ENCODE measurements at places on chromosomes 2 and 18.

- H3K4me3 ChIP-seq = no peak overlapping the region
- no peak for DNase-seq
- no peaks in the 10 kb centered on the region for H3K4me1 ChIP-seq
- H3K27ac ChIP-seq = no peak overlapping the region
- H3K27me3 ChIP-seq = peaks cover 11% of the 10 kb centered on the region
Observed at GRCh38 chr18:80253236-80253635, 5.9 kb upstream of the PARD6G start.

- H3K27me3 ChIP-seq = peaks cover 3% of the 10 kb centered on the region
- no peaks in the 10 kb centered on the region for H3K4me1 ChIP-seq
- no peak overlapping the region for H3K4me3 ChIP-seq
Observed at GRCh38 chr2:236041616-236042015, 126.6 kb downstream of the GBX2 start.

GRCh38 chr2:27209621-27210401, 2.0 kb upstream of the ATRAID start:
- no peak for DNase-seq
- H3K27me3 ChIP-seq = no peaks in the 10 kb centered on the region
- peaks cover 34% of the 10 kb centered on the region for H3K4me1 ChIP-seq
- peak overlapping the region; percentile 58 for H3K4me3 ChIP-seq
- peak overlapping the region; percentile 57 for H3K27ac ChIP-seq

- no peak for DNase-seq
- no peak overlapping the region for H3K27ac ChIP-seq
- no peak overlapping the region for H3K4me3 ChIP-seq
Observed at GRCh38 chr18:22439447-22439846, 21.7 kb upstream of the CTAGE1 start.

DNA sequence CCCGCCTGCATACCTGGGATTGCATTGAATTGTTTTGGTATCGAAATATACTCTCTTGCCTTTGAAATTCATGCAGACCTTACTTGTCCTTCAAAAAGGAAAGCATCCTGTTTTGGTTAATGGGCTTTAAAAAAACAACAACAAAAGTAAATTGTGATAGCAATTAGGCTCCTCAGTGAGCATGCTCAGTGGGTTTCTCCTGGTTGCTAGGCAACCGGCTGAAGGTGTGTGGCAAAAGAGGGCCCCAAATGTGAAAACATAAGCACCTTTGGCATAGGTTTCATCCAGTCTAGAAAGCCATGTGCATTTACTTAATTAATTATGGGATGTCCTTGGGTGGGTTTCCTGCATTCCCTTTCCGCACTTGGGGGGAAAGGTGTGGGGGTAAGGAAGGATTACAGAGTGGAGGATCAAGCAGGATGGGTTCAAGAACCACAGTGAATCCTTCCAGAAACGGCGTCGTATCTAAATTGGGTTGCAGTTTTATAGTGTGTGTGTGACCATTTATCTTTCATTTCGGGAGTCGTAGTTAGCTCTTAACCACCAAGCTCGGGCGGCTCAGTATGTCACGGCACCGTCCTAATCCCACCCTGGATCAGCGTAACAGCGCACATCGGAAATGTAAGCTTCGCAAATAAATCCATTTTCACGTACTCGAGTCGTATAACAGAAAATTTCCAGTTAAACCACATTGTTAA, 274.9 kb upstream of the TCF4 start:
- no peak for DNase-seq
- no peak overlapping the region for H3K27ac ChIP-seq
- no peaks in the 10 kb centered on the region for H3K4me1 ChIP-seq
- no peaks in the 10 kb centered on the region for H3K36me3 ChIP-seq

- no peak within 1 kb of the TSS for H3K4me3 ChIP-seq
- peak; percentile 46 for DNase-seq
- no peak within 1 kb of the TSS for H3K27ac ChIP-seq
- peaks cover 44% of the 10 kb centered on the region for H3K4me1 ChIP-seq
Observed at GRCh38 chr18:69947361-69948133, at the start of gene CD226. Gene CD226 (minus strand): TSS chr18:69947873. CDS start chr18:69947406, 467 bp downstream.

DNA sequence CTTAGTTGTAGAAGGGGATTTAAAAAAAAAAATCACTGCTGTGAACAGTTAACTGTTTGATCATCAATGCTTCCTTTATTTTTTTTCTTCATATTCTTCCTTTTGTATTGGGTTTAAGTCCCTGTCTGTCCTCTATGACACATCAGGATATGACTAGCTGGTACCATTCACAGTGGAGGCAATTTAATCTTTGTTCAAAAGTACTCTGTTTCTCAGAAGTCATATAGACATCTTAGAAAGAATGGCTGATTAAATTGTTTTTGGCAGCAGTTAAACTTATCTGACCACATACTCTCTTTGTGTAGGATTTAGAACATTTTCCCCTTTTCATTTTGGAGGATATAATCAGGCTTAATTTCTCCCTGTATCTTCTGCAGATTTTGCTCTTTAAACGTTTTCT, 807.8 kb upstream of the CDH2 start:
- DNase-seq = no peak
- no peak overlapping the region for H3K4me3 ChIP-seq
- H3K27me3 ChIP-seq = no peaks in the 10 kb centered on the region

DNA sequence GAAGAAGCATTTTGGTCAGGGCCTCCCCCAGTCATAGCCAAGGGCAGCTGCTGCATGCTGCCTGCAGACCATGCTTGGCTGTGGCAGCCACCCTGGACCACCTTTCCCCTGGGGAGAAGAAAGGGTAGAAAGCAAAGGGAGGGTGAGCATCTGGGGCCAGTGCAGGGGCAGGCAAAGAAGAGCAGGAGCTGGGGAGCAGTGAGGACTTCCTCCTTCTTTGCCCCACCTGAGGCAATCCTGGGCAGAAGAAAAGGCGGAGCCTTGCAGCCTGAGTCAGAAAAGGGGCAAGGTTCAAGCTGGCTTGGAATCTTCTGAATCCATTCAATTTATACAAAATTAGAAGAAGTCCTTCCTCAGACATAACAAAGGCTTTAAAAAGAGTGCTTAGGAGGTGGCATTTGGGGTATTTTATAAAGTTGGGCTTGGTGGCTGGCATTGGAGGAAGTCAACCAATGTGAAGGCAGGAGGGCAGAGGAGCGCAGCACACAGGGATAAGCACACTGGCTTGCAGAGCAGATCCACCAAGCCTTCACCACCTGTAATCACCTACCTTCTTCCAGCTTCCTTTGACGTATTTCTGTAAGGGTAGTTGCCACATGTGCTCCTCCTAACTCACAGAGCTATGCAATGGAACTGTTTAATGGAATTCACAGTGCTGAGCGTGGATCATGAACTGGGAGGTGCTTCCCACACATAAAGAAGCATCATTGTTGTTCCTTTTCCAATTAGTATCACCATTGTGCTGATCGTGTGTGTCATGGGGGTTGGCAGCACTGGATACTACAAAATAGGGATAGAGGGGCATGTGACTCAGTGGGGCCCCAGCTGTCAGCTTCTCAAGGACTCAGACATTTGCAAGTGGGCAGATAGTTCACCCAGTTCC, 154.4 kb upstream of the EPAS1 start:
- no peak for DNase-seq
- H3K27me3 ChIP-seq = no peaks in the 10 kb centered on the region
- H3K27ac ChIP-seq = no peak overlapping the region
- H3K36me3 ChIP-seq = peaks cover 3% of the 10 kb centered on the region

DNA sequence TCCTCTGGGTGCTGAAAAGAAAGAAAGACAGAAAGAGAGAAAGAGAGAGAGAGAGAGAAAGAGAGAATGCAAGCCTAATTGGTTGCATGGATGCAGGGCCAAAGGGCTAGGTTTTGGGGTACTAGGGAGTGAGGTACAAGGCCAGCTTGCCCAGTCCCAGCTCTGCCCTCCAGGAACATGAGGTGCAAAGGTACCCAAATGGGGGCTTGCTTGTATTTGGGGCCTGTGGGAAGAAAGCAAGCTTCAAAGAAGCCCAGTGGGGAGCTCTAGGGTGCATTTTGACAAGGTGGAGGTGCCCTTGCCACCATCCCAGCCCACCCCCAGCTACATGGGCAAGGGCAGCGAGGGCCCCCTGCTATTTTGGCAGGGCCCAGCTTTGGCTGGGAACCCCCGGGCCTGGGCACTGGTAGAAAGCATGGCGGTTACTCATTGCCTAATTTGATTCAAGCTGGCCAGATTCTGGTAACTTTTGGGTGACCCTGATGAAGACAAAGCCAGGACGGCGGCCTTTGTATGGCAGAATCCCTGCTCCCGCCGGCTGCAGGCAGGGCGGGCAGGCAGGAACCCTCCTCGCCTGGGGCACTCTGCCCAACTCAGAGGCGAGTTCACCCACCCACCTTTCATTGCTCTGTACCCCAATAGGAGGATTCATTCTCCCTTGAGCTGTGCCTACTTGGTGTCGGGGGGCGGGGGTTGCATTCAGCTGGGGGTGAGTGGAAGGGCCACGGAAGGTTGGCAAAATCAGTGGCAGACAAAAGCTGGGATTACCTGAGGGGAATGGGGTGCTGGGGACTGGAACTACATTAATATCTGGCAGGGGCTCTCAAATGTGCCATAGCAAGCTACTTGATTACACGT, 537 bp upstream of the HOXD4 start:
- no peak for DNase-seq
- H3K4me3 ChIP-seq = no peak overlapping the region
- H3K4me1 ChIP-seq = peaks cover 6% of the 10 kb centered on the region
- H3K27me3 ChIP-seq = peaks cover 98% of the 10 kb centered on the region
- H3K36me3 ChIP-seq = no peaks in the 10 kb centered on the region
- H3K27ac ChIP-seq = no peak overlapping the region

DNA sequence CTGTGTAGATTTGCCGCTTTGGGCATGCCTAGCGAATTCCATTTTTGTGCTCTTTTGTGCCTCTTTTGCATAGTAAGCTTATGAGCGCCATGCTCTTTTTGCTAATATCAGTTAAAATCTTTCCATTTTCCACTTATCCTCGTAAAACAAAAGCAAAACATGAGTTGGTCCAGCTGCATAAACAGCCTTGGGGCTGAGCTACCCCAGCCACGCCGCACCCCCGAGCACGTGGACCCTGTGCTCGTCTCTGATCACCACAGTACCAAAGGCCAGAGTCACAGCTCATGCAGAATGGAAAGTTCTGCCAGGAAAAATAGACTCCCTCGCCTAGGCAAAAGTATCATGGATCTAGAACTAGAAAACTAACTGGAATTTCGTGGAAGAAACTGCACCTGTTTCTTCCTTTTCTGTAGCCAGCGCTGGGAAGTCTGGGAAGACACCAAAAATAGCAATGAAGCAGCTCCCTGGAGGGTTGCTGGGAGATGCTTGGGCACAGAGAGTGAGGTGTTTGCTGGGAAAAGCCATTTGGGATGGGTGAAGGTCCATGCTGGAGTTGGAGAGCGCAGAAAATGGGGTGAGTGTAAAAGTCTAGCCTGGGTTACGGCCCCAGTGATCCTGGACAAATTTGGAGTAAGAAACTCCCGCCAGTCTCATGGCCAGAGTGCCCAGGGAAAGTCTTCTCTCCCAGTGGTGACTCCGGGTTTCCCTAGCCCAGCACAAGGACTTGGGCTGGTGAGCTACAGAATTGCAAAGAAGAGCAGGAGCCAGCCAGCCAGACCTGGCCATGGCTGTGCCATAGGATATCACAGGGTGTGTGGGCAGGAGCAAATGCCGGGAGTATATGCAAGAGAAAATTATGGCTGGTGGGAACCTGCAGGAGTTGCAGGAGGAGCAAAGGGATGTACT, 218.4 kb downstream of the GBX2 start:
- H3K4me3 ChIP-seq = no peak overlapping the region
- no peak for DNase-seq
- H3K36me3 ChIP-seq = no peaks in the 10 kb centered on the region
- H3K27ac ChIP-seq = no peak overlapping the region
- peaks cover 51% of the 10 kb centered on the region for H3K27me3 ChIP-seq

GRCh38 chr18:61596296-61596695, 263.1 kb downstream of the CDH20 start:
- H3K27ac ChIP-seq = no peak overlapping the region
- no peaks in the 10 kb centered on the region for H3K36me3 ChIP-seq
- peaks cover 17% of the 10 kb centered on the region for H3K27me3 ChIP-seq
- no peak overlapping the region for H3K4me3 ChIP-seq
- DNase-seq = no peak

DNA sequence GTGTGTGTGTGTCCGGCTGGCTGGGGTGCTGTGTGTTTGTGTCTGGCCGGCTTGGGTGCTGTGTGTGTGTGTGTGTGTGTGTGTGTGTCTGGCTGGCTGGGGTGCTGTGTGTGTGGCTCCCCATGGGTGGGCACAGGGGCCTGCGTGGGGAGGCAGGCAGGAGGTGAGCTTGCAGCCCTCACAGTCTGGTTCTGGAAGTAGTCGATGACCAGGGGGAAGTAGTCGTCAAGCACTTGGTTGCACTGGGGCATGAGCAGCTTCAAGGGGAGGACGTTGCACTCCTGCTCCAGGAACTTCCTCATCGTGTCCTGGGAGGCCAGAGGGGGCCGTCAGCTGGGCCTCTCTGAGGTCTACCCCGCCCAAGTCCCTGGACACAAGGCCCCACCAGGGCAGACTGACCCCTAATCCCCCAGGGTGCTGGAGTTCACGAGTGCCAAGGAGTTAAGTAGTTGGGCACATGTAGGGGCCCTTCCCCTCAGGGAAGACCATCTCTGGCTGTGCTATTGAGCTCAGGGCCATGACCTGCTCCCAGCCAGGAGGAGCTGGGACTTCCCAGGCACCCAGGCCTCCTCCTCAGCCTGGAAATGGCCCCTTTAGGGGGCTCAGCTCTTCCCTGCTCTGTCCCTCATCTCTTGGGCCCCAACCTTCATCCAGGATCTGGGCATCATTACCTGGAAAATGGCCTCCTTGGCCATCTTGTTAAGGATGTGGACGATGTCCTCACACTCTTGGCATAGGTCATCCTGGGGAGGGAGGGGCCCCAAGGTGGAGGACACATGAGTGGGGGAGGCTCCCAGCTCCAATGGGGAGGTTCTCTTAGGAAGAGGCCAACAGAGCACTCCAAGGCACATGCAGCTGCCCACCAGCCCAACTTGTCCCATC, 1.3 kb downstream of the SFTPB start:
- no peaks in the 10 kb centered on the region for H3K36me3 ChIP-seq
- no peak overlapping the region for H3K4me3 ChIP-seq
- no peak overlapping the region for H3K27ac ChIP-seq
- no peaks in the 10 kb centered on the region for H3K4me1 ChIP-seq

DNA sequence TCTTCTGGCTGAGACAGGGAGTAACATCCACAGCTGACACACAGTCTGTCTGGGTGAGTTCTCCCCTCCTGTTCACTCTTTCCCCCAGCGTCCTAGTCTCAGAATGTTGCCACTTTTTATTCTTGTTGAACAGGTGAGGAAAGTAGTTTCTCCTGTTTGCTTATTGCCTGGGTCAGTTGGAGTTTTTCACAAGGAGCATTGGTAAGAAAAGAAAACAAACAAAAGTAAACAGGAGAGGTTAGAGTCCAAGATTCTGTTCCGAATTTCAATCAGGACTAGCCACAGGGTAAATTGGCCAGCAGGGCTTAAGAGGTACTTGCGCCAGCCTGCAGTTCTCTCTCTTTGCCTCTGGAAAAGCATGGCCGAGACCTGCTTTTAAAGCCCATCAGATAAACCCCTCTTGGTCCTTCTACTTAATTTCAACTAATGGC, 255.0 kb upstream of the EPAS1 start:
- H3K27ac ChIP-seq = no peak overlapping the region
- peaks cover 2% of the 10 kb centered on the region for H3K4me1 ChIP-seq
- no peaks in the 10 kb centered on the region for H3K36me3 ChIP-seq
- H3K27me3 ChIP-seq = no peaks in the 10 kb centered on the region

DNA sequence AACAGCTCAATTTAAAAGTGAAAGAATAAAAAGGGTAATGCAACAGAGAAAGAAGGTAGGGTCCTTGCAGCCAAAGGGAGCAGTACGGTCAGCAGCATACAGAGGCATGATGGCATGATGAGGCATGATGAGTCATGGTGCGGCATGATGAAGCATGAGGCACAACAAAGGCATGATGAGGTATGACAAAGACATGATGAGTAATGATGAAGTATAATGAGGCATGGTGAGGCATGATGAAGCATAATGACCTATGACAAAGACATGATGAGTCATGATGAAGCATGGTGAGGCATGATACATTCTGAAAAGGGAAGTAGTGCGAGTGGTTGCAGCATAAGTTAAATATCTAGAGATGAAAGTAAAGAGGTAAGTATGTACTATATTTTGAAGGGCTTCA, 673.2 kb downstream of the TMEM182 start:
- no peaks in the 10 kb centered on the region for H3K27me3 ChIP-seq
- DNase-seq = no peak
- H3K4me3 ChIP-seq = no peak overlapping the region
